ENCODE measurements at places on chromosomes 2 and 18. TPM values are rescaled to one million over a fixed set of nuclear protein-coding genes. Genes with fewer than 3 reads are reported as not detected.
A peak's percentile ranks its signal among the peaks of the same experiment; 100 is the strongest.

DNA sequence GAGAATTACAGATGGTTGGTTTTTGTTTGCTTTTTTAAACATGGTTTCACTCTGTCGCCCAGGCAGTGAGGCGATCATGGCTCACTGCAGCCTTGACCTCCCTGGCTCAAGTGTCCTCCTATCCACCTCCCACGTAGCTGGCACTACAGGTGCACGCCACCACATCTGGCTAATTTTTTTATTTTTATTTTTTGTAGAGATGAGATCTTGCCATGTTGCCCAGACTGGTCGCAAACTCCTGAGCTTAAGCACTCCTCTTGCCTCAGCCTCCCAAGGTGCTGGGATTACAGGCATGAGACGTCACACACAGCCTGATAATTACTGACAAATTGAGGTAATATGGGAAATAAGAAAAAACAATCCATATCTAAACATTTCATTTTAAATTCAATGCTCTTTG lies 110.5 kb upstream of the ZSWIM2 start:
- no peak for DNase-seq

NEUROD1 gene
- total RNA-seq = not detected

DNA sequence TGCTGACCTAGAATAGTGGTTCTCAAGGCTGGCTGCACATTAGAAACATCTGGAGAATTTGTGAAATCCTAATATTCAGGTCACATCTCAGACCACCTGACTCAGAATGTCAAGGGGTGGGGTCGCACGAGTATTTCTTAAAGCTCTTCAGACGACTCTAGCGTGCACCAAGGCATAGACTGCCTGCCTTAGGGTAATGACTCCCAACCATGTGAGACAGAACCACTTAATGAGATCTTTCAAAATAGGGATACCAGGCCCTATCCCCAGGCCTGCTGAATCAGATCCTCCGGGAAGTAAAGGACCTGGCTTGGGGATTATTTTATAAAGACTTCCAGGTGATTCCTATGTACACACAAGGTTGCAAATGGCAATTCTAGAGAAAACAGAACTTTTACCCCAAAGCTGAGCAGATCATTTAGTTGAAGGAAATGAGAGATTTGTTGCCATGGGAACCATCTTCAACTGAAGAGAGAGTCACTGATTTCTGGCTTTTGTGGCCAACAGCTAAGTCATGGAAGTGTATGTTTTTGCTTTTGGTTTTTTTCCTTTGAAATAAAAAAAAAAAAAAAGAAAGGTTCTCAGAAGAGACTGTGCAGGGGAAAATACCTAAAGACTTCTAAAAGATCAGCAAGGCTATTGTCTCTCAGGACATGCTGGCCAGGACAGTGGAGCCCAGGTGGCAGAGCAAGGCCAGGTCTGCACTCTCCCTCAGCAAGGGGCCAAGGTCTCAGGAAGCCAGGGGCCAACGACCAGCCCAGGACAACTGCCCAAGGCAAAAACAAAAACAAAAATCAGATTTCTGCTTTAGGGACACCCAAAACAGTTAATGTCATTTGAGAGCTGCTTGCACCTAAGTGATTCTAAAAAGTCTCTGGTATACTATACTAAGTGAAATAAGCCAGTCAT lies 15.3 kb upstream of the LOXHD1 start:
- DNase-seq = peak; percentile 7

- peak; percentile 12 for DNase-seq
Observed at GRCh38 chr2:42493468-42494354, at the start of gene KCNG3. KCNG3 (minus strand) TSS chr2:42493982; CDS start chr2:42493501, 481 bp downstream.

DNA sequence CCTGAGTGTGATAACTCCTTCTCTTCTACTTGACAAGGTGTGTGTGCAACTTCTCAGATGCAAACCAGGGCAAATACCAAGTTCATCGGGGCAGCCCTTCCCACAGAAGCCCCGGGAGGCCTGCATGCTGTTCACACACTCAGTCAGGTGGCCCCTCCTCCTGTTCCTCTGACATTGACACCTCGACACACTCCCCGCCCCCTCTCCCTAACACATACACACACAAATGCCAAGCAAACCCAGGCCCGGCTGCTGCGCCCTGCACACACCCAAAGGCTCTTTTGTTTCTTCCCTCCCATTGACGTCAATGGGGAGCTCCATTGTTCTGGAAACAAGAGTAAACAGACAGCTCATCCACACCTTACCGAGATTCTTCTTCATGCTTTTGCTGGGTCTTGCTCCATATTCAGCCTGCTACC lies 1.7 kb upstream of the PER2 start:
- DNase-seq = no peak

DNA sequence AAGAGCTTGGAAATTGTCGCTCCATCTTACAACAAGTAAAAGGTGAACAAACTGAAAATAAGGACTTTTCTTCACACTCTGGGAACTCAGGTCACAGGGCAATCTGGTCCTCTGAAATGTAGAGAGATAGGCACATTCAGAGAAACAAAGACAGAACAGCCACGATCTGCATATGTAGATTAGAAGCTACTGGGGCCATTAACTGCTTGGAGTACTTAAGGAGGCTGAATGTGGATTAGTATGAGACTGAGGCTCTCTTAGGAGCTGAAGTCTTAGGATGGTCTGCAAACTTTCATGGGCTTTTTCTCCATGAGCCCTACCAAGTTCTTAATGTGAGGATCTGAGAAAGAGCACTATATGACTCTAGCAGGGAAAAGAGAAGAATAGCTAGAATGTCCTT lies 265.3 kb upstream of the NXPH2 start:
- no peak for DNase-seq

DNA sequence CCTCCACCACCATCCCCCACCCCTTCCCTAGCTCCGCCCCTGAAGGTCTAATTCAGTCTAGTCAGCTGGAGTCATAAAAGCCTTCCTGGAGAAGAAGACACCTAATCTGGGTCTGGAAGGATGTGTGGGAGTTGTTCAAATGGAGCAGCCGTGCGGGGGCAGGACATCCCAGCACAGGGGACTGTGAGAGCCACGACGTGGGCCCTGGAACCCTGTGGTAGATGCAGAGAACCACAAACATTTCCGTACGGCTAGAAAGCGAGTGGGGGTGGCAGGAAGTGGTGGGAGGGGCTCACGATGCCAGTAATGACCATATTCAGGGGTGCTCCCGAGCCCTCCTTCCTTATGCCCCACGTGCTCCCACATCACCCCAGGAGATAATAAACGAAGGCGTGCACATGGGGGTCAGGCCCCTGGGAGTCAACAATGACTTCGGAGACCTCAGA lies 20.9 kb upstream of the COL6A3 start:
- DNase-seq = peak; percentile 75

GRCh38 chr2:237438080-237438940 lies 24.3 kb upstream of the COL6A3 start:
- DNase-seq = no peak

BCL11A gene
- 1.7 TPM for total RNA-seq

DNA sequence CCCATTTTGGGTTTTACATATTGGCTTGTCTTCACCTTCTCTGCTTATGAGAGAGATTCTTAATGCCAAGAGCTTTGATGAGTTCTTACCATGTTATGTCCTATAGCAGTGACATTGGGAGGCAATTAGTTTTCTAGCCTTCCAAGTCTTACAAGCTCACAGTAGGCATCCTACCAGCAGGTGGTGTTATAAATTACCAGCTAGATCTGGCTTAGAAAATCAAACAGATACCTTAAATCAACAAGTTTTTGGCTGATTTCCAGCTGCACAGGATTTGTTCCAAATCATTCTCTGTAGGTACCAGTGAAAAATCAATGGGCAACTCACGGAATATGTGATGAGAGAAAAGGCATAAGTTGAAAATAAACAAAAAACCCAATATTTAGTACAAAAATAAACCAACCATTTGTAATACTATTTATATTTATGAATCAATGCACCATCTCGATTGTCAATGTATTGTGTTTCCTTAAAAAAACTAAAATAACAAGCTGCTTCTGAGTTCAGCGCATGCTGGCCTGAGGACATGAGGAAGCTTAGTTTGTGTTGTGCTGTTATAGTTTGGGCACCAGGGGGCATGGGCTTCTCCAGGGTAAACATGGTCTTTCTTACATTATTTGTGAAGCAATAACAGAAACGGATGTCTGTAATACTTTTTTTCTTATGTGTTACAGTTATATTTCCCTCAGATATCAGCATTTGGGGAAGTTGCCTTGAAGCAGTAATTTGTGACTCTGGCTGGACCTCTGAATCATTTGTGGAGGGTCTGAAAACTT lies 34.1 kb upstream of the NXPH2 start:
- DNase-seq = no peak

ALPI gene
- total RNA-seq = not detected

- DNase-seq = no peak
Observed at GRCh38 chr2:118667348-118667747, 180.1 kb downstream of the EN1 start.

DNA sequence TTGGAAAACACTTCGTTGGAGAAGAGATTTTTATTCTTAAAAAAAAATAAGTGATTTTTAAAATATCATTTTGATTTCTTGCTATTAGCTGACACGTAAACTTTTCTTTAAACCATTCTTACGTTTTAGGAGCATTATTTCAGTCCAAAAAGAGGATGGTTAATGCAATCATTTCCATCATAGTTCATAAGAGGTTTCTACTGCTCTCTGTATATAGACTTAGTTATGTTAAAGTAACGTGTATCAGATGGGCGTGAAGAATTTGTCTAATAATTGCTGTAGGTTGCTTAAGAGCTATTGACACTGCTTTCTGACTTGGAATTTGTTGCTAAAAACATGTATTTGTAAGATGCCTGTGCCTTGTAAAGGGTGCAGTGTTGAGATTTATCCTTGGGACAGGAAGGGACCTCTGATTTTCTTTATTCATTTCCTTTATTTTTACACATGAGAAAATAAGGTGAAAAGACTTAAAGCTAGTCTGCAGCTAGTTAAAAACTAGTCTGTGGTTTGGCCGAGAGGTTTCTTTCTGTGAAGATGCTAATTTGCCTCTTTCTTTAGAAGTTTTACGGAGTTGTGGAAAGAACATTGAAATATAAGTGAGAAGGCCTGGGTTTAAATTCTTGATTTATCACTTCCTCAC lies 2.9 kb downstream of the ANKRD12 start:
- no peak for DNase-seq

DNA sequence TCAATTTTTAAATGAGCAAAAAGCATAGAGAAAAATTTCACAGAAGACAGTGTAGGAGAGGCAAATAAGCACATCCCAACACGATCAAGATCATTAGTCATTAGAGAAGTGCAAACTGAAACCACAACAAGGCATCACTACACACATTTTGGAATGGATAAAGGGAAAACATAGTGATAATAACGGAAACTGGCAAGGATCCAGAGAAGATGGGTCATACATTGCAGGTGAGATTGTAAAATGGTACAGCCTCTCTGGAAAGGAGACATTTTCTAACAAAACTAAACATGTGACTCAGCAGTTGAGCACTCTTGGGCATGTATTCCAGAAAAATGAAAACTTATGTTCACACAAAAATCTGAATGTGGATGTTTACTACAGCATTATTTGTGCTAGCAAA lies 98.3 kb upstream of the TMEM17 start:
- peak; percentile 33 for DNase-seq

GRCh38 chr2:144935736-144936135 lies 415.8 kb upstream of the ZEB2 start:
- DNase-seq = no peak

CIDEA gene
- total RNA-seq = not detected

SOCS6 gene
- 53.9 TPM for total RNA-seq

IL1A gene
- 1.1 TPM for total RNA-seq

DNA sequence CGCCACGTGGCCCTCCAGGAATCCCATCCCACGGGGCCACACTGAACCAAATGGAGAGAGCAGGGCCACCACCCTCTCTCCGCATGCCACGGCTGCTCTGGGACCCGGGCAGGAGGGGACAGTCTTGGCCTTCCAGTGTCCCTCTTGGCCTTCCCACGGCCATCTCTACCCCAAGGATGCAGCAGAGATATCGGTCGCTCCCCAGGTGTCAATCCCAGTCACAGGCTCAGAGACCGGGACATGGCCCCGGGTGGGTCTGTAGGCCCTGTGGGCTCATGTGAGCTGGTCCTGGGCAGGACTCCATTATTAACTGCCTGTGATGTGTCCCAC lies 15.3 kb downstream of the CAPN10 start:
- DNase-seq = no peak

DNA sequence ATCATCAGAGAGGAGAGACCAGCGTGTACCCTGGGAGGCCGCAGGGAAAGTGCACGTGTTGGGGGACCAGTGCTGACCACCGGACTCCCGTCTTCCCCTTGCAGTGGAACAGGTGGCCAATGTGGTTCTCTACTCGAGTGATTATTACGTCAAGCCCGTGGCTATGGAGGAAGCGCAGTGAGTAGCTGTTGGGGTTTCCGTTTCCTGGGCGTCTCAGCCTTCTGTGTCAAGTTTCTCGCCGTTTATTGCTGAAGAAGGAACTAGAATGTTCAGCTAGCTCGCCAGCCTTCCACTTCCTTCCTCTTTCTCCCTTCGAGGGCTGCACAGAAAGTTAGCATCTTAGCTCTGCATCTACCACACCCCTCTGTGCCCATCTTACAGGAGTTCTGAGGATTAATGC lies 22.8 kb upstream of the DGKD start:
- no peak for DNase-seq

GRCh38 chr2:161843936-161844335 lies 219.7 kb downstream of the SLC4A10 start:
- DNase-seq = no peak

DNA sequence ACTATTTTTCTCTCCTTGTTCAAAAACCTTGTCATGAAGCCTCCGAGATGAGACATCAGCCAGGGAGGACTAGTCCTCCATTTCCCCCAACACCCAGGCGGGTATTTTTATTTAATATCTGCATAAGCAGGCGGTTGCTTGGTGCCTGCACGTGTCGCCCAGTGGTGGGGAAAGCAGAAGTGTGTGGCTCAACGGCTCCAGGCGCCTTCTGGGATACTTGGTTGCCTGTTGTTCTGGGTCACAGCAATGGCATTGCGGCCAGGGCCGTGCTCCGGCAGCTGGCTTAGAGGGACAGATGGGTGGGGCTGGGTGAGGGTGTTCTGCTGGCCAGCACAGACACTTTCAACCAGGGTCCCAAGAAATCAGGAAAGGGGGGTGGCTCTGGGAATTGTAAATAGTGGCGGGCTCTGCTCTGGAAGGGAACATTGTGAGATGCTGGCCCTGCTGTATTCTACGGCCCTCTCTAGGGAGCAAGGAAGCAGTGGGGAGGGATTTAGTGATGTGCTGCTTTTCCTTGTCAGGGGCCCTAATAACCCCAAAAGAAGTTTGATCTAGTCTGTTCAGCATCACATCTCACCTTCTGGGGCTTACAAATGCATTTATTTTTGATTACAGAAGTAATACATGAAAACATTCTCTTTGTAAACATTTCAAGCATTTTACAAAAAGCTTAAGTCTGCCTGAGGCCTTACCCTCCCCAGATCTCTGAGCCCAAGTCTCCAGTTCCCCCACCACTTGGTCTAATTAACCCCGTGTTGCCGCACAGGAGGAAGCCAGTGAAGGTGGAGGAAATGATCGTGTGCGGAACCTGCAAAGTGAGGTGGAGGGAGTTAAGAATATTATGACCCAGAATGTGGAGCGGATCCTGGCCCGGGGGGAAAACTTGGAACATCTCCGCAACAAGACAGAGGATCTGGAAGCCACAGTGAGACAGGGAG lies 1.1 kb downstream of the VAMP8 start:
- no peak for DNase-seq

DNA sequence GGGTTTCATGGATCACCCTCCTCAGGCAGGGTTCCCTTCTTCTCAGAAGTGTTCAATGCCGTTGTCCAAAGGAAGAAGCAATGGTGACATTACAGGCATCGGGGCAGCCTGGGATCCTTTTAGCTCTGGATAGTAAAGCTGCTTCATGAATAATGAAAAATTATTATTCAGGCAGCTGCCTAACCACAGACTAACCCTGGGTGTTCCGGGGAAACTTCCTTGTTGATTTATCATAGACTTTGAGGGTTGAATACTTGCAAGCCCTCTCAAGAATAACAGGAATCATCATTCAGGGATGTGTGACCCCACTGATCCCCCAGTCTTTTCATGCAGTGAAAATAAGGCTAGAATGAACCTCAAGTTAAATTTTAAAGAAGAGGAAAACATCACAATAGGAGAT lies 419.4 kb downstream of the MEIS1 start:
- DNase-seq = peak; percentile 62
